ENCODE measurements at places on chromosomes 4 and X.

DNA sequence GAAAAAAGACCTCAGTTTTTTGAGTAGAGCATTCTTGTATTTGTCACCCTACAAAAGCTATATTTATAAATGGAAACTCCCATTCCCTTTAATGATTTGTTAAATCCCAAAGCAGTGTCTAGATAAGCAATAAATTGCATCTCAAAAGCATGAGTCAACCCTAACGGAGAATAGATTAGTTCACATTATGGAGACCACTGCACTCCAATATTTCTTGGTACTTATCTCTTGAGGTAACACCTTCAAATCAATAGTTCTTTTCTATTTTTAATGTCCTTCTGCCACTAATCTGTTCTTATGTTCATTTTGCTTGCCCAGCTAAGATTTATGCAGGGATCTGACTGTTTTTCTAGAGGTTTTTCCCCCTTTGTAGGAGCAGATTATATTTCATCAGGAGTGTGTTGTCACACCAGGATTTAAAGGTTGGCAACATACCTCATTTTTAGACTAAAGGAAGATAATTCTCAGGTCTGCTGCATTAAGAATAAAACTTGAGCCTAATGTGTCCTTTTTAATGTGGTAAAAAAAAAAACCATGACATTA lies 91.4 kb upstream of the ADGRG2 start:
- DNase-seq, result no peak

DNA sequence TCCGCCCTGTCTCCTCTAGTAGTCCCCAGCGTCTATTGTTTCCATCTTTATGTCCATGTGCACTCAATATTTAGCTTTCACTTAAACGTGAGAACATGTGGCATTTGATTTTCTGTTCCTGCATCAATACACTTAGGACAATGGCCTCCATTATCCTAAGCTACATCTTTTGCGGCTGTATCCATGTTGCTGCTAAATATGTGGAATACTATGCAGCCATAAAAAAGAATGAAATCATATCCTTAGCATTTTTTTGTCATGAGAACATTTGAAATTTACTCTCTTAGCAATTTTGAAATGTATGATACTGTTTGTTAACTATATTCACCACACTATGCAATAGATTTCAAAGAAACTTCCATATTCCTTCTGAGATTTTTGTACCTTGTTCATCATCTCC lies 19.8 kb upstream of the CD38 start:
- DNase-seq, result no peak

DNA sequence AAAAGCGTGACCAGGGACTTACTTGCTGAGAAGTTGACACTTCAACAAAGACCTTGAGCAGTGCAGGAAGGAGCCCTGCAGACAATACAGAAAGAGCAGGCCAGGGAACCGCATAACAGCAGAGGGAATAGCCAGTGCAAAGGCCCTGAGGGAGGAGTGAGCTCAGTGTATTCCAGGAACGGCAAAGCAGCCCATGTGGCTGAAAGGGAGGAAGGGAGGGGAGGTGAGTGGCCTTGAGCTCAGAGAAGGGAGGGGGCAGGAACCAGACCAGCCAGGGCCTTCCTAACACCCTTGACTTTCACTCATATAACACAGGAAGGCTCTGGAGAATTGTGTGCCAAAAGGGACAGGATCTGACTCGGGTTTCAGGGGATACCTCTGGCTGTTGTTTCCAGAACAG lies 112.2 kb downstream of the BCOR start:
- no peak for DNase-seq

DNA sequence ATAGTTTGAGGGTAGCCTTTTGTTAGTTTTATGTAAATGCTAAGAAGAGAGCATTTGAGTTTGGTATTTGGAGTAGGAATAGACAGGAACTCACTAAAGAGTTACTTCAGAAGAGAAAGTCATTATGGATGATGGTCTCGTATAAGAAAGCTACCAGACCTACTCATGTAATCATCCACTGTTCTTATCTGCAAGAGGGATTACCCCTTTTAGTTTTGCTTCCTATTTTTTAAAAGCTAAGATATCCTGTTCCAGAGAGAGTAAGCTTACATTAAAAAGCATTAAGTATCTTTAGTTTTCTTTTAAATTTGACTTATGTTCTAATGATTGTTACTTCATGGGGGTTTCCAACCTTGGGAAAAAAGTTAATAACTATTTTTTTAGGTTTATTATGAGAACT lies 12.5 kb upstream of the ART3 start:
- no peak for DNase-seq

GRCh38 chr4:155999725-156000124 lies 46.1 kb upstream of the CTSO start:
- peak; percentile 15 for DNase-seq

DNA sequence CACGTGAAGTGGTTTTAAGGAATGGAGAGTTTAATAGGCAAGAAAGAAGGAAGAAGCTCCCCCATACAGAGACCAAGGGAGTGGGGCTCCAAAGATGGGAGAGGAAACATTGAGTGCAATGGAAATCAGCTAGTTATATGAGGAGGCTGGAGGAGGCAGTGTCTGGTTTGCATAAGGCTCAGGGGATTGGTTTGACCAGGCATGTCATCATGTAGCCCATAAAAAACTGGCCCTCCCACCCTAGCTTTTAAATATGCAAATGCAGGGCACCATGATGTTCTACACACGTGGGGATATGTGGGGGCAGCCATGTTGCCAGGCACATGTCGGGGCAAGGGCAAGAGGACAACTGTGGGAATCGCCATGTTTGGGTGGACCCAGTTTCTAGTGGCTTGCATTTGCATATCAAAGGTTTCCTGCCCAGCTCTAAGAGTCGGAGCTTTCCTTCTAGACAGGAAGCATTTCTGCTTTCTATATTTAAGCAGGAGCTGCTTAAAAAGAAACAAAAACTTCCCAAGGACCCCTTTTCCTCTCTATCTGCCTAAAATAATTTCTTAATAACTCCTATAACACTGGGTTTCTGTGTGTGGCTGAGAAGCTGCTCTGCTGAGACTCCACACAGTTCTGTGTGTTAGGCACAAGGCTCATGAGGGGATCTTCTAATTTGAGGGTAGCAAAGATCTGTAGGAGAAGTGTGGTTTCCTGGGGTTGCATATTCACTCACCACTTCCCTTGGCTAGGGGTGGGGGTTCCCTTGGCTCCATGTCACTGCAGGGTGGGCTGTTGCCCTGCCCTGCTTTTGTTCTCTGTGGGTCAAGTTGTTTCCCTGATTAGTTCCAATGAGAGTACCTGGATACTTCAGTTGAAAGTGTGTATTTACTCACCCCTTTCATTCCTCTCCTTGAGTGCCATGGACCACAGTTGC lies 113.5 kb downstream of the VSIG4 start:
- DNase-seq, result no peak

DNA sequence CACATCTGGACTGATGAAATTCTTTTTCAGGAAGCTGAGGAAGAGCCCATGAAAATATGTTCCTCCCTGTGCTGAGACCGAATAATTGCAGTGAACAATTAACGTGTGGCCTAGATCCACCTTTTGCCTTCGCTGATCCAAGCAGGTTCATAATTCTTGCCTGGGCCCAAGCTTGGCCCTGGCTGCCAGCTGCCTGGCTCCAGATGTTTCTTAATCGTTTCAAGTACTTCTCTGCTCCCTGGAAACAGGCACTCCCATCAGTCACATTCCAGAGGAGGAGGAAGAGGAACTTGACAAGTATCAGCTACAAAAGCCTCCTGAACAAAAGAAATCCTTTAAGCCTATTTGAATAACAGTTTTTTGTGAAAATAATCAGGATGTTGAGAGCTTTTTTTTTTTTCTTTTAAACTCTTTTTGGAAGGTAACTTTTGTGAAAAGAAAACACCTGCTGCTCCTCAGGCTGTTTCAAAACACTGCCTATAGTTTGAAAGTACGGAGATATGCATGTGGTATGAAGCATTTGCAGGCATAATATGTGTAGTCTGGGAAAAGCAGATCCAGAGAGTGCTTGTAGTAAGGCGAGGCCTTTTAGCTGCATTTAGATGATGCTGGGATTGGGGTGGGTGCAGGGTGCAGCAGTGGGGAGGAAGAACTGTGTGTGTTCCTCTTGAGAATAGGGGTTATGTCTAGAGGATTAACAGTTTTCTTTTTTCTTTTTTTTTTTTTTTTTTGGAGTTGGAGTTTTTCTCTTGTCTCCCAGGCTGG lies 154.4 kb downstream of the PTTG2 start:
- no peak for DNase-seq

DNA sequence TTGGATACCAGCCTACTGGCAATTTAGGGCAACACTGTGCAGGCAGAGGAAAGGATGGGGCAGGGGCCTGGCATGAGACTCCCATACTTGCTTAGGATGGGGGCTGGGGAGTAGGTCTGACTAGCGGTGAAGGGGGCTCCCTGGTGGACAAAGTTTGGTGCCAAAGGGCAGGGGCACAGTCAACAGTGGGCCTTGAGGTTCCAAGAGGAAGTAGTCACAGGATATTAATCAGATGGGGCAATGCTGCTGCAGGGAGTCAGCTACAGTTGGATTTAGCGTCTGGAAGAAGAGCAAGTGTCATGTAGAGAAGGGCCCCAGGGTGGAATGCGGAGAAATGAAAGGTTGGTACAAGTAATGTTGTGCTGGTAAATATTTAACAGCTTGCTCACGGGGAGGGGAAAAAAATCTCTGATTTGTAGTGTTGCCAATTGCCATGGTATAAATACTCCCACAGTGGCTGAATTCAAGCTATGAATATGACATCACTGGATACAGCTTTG lies 139.4 kb downstream of the PJA1 start:
- DNase-seq, result no peak

GRCh38 chr4:156437666-156438065 lies 484.0 kb upstream of the CTSO start:
- DNase-seq, result no peak

- DNase-seq, result no peak
Measured at GRCh38 chr4:24713604-24714003, 81.8 kb upstream of the SOD3 start.

- no peak for DNase-seq
Measured at GRCh38 chr4:27018910-27019309, 158.3 kb downstream of the STIM2 start.

DNA sequence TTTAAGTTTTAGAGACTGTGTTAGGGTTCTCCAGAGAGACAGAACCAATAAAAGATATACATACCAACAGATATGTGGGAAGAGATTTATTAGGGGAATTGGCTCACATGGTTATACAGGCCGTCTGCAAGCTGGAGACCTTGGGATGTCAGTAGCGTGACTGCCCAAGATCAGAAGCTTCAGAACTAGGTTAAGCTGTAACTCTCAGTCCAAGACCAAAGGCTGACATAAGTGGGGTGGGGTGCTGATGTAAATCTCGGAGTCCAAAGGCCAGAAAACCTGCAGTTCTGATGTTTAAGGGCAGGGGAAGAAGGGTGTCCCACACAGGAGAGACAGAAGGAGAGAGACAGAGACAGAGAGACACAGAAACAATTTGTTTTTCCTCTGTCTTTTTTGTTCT lies 10.5 kb downstream of the CLDN34 start:
- no peak for DNase-seq

- no peak for DNase-seq
Measured at GRCh38 chr4:93334003-93334402, 494.6 kb upstream of the ATOH1 start.

DNA sequence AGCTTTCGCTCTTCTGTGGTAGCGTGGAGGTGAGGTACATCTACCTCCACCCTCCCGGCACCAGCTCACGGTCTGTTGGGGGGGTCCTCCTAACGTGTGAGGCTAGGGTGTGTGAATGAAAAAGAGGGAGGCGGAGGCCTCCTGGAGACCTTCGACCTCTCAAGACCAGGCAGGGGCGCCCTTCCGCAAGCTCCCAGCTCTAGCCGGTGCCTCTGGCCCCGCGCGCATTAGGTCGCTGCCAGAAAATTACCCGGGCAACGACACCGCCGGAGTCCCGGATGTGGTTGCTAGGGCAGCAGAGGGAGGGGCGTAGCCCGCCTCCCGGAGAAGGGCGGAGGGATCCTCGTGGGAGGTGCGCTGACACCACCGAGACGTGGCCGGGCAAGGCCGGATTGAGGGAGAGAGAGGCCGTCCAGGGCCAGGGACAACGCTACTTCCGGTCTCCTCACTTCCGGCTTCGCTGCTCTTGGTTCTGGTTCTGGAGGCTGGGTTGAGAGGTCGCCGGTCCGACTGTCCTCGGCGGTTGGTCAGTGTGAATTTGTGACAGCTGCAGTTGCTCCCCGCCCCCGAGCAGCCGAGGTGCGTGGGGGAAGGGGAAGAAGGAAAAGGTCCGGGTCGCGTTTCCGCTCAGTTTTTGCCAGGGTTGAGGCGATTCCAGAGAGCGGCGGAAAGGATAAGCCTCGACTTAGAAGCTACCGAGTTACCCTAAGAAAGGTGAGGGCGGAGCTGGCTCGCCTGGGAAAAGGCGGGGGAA lies at the start of the genes ARFIP1 and TIGD4:
Gene ARFIP1 (plus strand): TSS at position 442 of the 754 bp plus-strand sequence. CDS start 49,680 bp downstream, outside the sequence.
Gene TIGD4 (minus strand): TSS at position 218 of the 754 bp plus-strand sequence. CDS start 8,726 bp downstream, outside the sequence.
- peak; percentile 99 for DNase-seq

- DNase-seq, result no peak
Measured at GRCh38 chr4:4271912-4272311, 18.0 kb downstream of the LYAR start.

DNA sequence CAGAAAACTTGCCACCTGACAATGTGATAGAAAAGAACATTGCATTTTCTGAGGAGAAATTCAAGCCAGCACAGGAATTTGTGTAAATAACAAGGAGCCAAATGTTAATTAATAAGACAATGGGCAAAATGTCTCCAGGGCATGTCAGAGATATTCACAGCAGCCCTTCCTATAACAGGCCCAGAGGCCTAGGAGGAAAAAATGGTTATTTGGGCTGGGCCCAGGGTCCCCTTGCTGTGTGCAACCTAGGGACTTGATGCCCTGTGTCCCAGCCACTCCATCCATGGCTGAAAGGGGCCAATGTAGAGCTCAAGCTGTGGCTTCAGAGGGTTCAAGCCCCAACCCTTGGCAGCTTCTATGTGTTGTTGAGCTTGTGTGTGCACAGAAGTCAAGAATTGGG lies 55.5 kb upstream of the GABRG1 start:
- no peak for DNase-seq

DNA sequence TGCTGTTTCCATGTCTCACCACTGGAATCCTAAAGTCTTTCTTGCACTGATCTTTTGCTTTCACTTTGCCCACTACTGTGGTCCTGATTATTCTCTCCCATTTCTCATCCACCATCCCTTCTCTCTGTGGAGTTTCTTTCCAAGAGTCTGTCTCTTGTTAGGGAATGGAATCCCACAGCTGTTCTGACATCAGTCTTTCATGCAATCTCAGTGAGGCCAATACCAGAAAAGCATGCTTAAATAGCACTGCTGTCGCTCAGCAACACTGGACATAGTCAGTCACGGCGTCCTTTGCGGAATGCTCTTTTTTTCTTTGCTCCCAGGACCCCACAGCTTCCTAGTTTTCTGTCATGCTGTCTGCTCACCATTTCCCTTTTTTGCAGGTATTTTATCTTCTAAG lies 20.1 kb downstream of the SLITRK4 start:
- no peak for DNase-seq

GRCh38 chr4:3708103-3708510 lies 58.1 kb upstream of the ADRA2C start:
- peak; percentile 63 for DNase-seq

- no peak for DNase-seq
Measured at GRCh38 chrX:7220121-7220520, 72.2 kb upstream of the PUDP start.

All from cerebellar cortex (tissue), 1 donor.